Activated T-cell treated with anti-CD3 and anti-CD28 coated beads, Interleukin-2, amount 50 U/mL, for 72 hours (primary cell): ENCODE measurements at places on chromosomes 3 and 15.

GRCh38 chr3:30639937-30640336, 33.5 kb downstream of the TGFBR2 start:
- no peak for DNase-seq

DNA sequence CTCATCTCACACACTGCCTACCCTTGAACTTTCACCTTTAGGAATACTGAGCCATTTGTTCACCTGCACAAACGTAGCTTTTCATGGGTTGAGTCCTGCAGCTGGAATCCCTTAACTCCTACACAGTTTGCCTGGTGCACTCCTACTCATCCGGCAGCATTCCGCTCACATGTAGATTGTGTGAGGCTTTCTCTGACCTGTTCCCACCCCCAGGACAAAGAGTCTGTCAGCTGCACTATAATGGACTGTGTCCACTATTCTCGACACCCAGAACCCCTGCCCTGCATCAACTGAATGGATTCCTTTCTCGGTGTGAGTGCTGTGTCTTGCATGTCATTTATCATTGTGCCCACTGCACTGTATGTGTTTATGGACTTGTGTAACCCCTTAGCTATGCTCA, 54.9 kb downstream of the EPHB3 start:
- DNase-seq: no peak

GRCh38 chr3:36579746-36580145, 184.6 kb downstream of the DCLK3 start:
- no peak for DNase-seq

GRCh38 chr3:189631409-189631808, 220 bp downstream of the TP63 start:
- no peak for DNase-seq

DNA sequence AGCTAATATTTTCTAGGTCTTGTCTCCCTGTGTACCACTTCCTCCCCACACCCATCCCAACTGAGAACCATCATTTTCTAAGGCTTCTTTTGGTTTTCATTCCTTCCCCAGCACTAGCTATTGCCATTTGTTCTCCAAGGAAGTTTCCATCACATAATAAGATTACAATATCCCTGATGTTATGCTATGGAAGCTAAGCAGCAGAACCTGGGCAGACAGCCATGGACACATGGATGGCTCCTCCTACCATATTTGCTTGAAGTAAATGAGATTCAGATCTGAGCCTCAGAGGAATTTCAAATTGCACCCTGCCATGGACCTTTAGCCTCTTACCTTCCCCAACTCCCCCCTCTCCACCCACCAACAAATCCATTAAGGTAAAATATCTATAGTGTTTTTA, 31.5 kb downstream of the GASK1A start:
- no peak for DNase-seq

DNA sequence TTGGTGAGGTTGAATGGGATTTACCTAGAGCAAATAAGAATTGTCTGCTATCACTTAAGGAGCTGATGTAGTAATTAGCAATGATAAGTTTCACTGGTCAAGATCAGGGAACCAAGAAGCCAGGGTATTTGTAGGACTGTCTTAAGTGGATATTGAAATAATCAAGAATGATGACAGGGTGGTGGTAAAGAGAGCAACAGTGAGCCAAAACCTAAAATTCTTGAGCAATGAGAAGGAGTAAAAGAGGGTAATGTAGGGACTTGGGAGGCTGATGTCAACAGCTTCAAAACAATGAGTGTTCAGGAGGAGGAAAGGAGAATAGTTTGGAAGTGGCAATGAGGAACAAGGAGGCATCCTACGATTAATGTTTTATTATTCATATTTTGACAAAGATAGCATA, 31.5 kb upstream of the SLC2A2 start:
- DNase-seq: no peak
